Activated CD4-positive, alpha-beta T cell treated with anti-CD3 and anti-CD28 coated beads, Interleukin-2, amount 50 U/mL, for 48 hours (primary cell): ENCODE measurements at places on chromosomes 6 and 20.

DNA sequence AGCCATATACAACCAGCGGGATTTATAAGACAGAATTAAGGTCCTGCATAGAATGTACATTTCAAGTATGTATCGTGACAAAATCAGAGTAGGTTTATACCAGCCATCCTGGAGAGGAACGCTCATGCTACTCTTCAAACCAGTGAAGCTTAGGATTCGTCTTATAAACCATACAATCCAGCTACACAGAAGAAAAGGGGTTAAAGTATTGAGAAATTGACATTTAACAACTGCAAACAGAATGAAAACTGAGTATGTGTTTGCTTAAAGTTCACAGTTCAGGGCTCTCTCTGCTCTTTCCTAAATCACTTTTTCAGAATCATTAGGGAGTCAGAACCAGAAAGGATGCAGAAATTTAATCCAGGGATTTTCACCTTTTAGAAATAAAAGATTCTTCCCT is 17.9 kb downstream of the ADAT2 start:
- no peak for DNase-seq

DNA sequence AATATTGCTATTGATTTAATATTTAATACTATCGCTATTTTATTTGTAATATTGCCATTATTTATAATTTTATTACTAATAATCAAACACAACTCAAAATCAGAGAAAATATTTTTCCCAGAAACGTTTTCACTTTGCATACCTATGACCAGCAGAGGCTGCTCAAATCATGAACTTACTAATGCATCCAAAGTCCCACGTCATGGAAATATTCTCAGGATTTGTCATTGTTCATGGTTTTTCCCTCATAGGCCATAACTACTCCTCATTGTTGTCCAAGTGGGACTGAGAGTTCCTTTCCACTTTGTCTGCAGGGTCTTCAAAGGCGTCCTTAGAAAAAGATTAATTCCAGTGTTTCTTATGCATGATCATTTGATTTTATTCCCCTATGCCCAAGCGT is 344.8 kb downstream of the THBS2 start:
- DNase-seq, result no peak

DNA sequence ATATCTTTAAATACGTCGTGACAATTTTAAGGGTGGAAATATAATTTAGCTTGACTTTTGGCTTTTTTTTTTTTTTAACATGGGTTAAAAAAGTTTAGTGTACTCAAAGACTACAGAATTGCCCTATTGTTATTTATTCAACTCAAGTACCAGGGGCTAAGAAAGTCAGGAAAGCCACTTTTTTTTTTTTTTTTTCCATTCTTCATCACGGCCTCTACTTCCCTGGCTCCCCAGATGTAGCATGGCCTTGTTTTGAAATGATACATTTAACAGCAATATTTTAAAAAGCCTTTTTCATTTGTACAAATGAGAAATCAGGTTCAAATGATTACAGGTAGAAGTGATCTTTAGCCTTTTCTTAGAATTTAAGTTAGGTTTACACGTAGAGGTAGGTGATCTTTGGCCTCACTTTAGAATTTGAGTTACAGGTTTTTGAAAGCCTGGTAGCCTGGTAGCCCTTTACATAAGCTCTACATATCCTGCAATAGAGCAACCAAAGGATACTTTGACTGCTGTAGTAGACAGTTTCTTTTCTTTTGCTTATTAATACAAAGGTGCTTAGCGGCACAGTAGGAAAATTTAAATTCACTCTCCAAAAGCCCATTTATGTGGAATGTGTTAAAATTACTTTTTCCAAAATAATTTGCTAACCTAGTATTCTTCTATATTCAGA is 160.5 kb upstream of the MMS22L start:
- DNase-seq, result no peak

DNA sequence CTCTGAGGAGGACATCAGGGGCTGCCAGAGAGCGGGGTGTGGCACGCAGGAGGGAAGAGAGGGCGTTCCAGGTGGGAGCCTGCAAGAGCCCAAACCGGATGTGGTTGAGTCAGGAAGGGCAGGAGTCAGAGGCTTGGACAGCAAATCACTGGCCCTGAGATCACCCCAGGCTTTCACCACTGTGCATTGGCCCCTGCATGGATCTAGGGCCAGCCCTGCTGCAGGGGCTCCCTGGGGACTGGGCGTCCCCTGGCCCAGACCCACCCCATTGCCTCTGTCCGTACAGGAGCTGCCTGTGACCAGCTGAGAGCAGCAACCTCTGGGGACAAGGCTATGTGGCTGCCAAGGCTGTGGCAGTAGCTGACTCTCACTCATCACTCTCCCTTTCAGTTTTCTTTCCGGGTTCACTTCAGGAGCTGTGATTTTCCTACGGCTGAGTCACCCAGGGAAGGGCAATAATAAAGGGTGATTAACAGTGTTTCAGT is 33.9 kb downstream of the KCNK17 start:
- no peak for DNase-seq

DNA sequence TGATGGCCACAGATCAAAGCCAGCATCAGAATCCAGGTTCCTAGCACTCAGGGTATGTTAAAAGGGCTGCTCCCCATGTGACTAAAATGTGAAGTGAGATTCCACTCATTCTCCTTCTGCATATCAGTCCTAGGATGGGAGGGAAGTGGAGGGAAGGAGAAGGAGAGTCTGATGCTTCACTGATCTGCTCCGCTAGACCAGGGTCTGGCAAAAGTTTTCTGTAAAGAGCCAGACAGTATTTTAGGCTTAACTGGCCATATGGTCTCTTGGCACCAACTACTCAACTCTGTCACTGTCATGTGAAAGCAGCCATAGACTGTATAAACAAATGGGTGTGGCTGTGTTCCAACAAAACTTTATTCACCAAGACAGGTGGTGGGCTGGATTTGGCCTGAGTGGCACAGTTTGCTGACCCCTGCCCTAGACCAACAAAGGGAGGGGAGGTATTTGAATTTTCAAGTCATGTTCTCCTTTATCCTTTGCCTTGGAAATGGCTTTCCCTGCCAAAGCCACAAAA is 22.6 kb downstream of the GHRH start:
- DNase-seq, result no peak

DNA sequence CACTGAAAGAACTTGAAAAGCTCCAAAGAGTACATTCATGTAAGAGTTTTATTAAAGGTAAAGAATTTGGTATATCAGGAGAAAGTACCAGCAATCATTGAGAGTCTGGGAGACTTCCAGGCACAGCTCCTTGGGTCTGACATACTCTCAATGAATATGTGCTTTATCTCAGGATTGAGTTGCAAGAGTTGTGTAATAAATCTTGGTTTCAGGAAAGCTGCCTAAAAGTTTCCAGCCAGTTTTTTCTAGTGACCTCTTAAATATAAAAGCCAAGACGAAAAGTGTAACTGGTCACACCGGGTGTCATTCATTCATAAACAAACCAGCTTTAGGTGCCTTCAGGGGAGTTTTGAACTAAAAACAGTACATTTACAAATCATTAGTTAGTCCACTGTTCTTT is 21.6 kb upstream of the GJA1 start:
- no peak for DNase-seq

DNA sequence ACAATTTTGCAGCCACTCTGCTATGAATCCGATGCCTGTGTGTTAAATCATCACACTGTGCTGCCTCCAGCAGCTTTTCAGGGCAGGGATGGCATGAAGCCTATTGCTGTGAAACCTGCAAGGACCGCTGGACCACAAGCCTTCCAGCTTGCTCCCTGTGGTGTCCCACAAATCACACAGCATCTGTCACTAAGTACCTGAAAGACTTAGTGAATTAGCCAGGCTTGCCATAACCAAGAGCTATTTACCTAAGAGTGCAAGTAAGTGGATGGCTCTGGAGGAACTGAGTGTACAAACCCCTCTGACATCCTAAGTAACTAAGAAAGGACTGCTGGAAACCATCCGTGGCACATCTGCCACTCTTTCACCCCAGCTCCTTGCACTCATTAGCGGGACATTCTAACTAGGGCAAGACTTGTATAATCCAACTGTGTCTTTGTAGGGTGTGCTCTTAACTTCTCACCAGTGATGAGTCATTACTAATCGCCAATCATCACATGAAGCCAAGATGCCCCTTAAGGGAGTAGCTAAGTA is 34.7 kb downstream of the FOXQ1 start:
- no peak for DNase-seq

DNA sequence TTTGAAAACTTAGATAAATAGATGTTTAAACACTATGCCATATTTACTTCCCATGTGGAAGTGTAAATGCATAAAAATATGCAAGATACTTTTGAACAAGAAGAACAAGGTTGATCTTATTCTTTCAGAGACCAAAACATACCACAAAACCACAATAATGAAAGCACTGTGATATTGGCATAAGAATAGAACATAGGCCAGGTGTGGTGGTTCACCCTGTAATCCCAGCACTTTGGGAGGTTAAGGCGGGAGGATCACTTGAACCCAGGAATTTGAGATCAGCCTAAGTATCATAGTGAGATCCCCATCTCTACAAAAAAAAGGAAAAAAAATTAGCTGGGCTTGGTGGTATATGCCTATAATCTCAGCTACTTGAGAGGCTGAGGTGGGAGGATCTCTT is 66.5 kb downstream of the KCNS1 start:
- DNase-seq, result no peak

- DNase-seq, result no peak
Measured at GRCh38 chr20:55166063-55166462, 690.7 kb downstream of the DOK5 start.

DNA sequence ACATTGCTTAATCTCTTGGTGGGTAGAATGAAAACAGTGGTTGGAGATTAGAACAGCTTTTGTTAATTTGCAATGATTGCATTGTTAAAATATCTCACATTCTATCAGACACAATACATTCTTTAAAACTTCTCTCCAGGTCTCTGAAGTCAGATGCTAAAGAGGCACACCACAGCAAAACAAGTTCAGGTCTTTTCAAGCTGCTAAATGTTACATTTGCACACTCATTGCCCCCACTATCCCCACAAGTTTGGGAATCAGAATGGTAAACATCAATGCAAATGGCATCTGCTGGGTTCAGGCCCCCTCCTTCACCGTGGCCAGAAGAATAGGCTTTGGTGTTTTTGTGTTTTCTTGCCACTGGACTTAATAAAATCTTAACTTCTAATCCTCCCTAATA is 10.1 kb upstream of the HAO1 start:
- no peak for DNase-seq

- no peak for DNase-seq
Measured at GRCh38 chr6:166556863-166557322, 29.6 kb downstream of the RAMACL start.

DNA sequence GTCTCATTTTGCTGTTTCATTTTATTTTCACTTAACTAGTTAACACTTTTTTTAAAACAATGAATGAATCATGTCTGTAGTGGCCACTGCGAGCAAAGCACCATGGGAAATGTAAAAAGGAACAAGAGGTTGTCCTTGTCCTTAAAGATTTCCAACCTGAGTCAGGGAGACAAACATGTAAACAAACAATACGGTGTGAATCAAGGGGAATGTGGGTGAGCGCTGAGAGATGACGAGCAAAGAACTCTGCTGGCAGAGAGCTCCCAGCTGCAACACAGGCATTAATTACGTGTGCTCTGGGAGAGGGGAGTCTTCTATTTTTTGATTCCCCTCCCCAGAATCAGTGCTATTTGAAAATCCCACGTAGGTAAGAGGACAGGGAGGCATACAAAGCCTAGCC is 84.3 kb downstream of the ATXN1 start:
- no peak for DNase-seq

GRCh38 chr6:30819297-30819917 is 64.9 kb upstream of the DDR1 start:
- peak; percentile 85 for DNase-seq

DNA sequence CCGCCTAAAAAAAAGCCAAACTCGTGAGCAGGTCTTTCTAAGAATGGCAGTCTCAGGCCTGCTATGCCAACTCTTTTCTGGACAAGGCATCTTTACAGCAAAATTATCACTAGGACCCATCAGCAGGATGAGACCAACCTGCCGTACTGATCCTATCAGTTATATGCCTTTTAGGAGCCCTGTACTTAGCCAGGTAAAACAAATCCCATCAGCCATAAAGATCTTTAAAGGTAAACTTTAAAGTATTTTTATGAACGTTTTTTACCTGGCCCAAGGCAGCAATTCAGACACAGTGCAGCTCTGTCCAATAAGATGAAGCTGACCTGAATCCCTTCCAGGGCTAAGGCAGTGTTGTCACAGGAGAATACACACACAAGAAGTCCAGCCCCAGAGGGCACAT is 51.3 kb upstream of the TGM3 start:
- no peak for DNase-seq

- DNase-seq, result no peak
Measured at GRCh38 chr6:61953851-61954250, 332.2 kb downstream of the KHDRBS2 start.

- no peak for DNase-seq
Measured at GRCh38 chr6:20936949-20937348, 402.7 kb downstream of the CDKAL1 start.

- DNase-seq, result no peak
Measured at GRCh38 chr6:66897576-66897975, 1190.5 kb upstream of the EYS start.

- DNase-seq, result no peak
Measured at GRCh38 chr6:112027942-112028674, 25.8 kb upstream of the CCN6 start.

DNA sequence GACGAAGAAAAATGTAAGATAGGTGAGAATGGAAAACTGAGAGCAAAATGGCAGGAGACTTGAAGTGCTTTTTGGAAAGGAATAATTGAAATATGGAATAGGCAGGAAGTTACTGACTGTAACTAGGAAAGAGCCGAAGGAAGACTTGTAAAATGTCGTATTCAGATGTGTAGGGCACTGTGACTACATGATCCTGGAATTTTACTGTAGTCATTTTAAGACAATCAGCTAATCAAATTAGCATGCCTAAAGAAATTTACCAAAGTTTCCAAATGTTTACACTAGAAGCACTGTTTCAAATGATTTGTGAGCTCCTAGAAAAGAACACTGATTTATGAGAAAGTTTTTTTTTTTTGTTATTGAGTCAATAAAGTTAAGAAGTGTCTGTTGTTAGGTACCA is 21.2 kb upstream of the ADIG start:
- DNase-seq, result no peak

DNA sequence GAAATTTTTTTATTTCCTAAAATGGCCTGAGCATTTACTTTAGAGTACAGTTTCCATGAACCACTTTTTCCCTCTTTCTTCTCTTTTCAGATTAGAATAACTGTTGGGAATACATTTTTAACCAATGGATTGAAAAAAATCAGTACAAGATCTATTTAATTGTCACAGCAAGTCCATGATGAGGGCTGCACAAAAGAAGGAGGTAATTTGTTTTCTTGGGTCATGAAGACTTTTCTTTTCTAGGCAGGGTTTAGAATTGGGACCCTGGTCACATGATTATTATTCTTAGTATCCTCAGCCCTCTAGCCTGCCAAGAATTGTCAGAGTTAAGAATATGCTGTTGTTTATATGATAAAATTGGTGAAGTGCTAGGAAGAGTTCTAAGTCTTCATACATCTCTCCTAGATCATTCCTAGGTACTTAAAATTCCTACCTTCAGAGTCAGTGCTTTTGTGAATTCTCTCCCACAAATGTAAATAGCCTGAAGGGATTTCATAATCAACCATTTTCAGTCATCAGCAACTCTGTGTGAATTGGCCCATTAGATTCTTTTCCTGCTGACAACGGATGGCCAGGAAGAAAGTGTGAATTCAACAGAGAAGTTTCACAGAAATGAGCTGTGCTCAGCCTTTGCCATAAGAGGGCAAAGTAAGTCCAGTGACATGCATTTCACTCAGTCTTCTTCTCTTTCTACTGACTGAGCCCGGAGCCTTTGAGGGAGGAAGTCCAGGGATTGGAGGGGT is 32.4 kb upstream of the TPBG start:
- no peak for DNase-seq
